ENCODE measurements at places on chromosomes 13 and 19.
A peak's percentile ranks its signal among the peaks of the same experiment; 100 is the strongest.

- DNase-seq: no peak
Measured at GRCh38 chr13:107941345-107942029, 273.8 kb downstream of the LIG4 start.

DNA sequence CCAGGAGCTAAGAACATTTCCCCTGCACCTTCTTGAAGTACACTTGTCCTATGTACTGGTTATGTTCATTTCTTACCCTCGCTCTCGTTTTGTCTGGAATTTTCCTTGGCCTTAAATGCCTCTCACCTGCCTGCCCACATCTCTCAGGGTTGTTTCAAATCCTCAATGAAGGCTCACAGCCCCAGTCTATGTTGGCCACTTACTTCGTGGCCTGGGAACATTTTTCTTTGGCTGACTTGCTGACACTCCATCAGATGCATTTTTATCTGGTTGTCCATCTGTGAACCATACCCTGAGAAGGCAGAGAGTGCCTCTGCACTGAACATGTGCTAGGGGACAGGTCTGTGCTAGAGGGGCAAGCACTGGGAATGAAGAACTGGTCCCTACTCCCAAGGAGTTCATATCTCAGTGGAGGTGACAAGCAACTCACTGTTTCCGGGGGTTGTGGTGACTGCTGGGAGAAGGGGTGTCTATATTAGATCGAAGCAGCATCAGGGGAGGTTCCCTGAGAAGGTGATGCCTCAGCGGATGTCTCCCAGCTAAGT is 53.6 kb downstream of the USPL1 start:
- no peak for DNase-seq

DNA sequence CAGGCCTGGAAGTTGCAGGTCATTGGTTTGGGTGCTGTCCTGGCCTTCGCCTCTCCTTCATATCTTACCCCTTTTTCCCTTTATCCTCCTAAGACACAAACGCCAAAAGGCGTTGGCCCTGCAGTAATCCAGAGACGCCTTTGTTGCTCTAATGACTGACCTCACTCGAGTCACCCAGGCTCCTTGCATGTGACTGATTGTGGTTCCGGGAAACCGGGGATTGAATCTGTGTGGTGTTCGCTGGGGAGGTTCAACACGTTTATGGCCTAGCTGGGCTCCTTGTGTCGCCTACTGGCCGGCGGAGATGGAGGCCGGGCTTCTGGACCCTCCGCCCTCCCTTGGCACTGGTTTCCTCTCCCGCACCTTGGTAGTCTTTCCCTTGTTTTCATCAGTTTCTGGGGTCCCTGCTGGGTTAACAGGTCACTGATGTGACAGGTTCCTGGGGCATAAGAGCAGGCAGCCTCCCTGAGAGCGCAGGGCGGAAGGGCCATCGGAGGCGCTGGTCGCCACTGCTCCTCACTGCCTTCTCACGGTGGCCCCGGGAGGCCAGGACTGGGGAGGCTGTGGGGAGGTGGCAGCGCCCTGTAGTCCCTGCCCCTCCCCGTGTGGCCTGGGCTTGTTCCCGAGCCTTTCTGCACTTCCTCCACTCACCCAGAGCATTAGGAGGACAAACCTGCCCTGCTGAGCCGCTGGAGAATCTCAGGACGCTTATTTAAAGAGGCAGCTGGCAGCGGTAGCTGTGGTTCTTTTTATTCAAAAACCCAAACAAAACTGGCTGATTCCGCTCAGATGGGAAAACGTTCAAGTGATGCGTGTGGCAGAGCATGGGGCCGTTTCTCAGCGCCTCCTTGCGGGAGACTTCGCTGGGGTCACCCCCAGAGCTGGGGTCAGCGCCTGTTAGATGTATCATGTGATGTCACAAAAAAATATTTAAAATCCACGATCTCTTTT is 18.1 kb upstream of the NDUFS7 start:
- no peak for DNase-seq

GRCh38 chr13:51629491-51630287 is 45.4 kb downstream of the WDFY2 start:
- no peak for DNase-seq

- DNase-seq: no peak
Measured at GRCh38 chr19:38744298-38744681, at the start of gene CAPN12. TSS of gene CAPN12 (minus strand) at chr19:38744474. CDS start at chr19:38744165, 309 bp downstream.

DNA sequence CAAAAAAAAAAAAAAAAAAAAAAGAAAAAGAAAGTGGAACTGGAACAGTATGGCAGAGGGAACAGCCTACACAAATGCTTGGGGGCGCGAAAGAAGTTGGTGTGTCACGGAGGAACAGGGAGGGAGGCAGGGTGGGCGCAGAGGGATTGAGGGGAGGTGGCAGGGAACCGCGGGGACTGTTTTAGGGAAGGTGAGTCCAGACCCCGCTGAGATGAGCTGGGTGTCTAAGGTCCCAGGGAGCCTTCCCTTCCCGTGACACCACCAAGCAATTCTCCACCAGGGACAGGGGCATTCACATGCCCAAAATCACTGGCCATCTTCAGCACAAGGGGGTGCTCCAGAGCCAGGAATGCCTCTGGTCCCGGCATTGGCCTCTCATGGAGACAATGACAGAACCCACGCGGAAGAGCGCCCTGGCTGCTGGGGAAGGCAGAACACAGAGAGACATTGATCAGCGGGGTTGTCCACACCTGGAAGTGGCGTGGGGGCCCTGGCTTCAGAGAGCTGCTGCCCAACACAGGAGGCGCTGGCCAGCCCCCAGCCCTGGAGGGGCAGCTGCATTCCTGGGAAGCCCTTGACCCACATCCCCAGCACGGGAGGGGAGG is 6.9 kb downstream of the PEAK3 start:
- DNase-seq: peak; percentile 47

- DNase-seq: no peak
Measured at GRCh38 chr13:33438918-33439317, 153.4 kb upstream of the STARD13 start.
